ENCODE measurements at places on chromosomes 5 and 9. TPM values are rescaled to one million over a fixed set of nuclear protein-coding genes. Genes with fewer than 3 reads are reported as not detected.

The PPP3R2 gene
- not detected for total RNA-seq

The PCDHB4 gene
- total RNA-seq = 0.75 TPM

The ADRA1B gene
- total RNA-seq = 1.7 TPM

The HACD4 gene
- total RNA-seq = 1.3 TPM

The TMEM8B gene
- total RNA-seq = 3.7 TPM

The QRFP gene
- total RNA-seq = not detected

All from cardiac ventricle fibroblast (primary cell).